ENCODE measurements at places on chromosomes 6 and 20.

- no peak for DNase-seq
Measured at GRCh38 chr6:170257376-170257775, 33.5 kb downstream of the DLL1 start.

- DNase-seq = no peak
Measured at GRCh38 chr20:19602675-19603375, 155.2 kb upstream of the RIN2 start.

GRCh38 chr6:4224067-4224978, 88.9 kb upstream of the ECI2 start:
- no peak for DNase-seq

DNA sequence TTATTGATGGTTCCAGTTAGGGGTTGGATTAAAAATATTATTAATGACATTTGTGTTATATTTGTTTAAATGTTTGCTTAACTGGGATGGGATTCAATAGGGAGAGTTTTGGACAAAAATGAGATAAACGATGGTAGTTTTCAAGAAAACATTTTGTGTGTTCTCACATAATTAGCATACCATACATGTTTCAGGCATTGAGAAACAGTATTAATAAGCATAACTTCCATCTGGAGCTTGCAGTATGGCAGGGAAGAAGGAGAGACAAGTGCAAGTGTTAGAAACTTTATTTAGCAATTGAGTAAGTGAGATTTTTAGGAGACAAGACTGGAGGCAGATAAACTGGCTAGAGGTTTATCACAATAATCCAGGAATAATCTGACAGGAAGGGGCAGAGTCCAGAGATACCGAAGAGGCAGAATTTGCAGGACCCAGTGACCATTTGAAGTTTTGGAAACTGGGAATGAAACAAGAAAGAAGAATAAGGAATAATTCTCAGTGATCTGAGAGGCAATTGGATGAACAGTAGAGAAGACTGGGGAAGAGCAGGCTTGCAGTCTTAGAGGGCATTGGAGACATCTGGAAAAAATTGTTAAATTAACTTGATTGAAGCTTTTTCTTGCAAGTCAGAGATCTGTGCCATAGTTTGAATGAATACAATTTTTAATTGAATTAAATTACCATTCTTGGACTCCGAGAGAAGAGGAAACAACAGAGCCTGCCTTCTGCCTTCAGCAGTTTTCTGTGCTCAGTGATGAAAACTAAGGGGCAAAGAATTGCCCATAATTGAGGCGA, 73.0 kb upstream of the PTCHD4 start:
- DNase-seq = no peak

DNA sequence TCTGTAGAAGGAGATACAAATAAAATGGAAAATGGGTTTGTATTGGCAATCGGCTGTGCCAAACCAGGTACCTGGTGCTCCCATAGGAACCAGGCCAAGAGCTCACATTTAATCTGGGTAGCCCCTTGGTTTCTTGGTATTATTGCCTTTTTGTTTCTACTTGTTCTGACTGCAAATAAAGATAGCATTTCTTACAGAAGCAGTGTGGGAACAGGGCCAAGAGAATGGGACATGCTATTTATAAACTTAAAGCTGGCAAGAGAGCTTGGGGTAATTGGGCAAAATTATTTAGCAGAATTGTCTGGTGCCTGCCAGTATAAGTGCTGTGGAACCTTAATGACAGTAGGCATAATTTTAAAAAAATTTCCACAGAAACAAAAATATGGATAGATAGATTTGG, 113.5 kb upstream of the GLP1R start:
- DNase-seq = no peak

- no peak for DNase-seq
Measured at GRCh38 chr6:19772891-19773290, 64.3 kb upstream of the ID4 start.

GRCh38 chr20:46739431-46740213, 30.2 kb downstream of the SLC2A10 start:
- DNase-seq = no peak

- DNase-seq = no peak
Measured at GRCh38 chr6:41696788-41697187, 38.6 kb downstream of the TFEB start.

- DNase-seq = no peak
Measured at GRCh38 chr6:153401751-153402150, 270.7 kb upstream of the RGS17 start.

DNA sequence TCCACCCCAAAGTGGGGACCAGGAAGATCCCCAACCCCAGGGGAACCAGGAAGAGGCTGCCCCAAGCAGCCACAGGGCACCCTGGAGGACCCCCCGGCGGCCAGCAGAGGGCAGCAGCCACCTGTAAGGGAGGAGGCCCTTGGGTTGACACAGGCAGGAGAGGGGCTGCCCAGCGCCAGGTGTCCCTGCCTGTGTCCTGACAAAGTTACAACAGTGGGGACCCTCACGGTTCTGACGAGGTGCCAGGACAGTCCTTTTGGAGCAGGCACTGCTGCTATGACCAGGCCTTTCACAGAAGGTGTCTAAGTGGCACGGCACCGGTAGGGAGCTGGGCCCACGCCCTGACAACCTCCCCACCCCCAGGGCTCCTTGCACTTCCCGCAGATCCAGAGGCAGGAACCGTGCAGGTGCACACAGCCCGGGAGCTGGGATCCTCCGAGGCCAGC, 176.7 kb downstream of the BMP7 start:
- no peak for DNase-seq

DNA sequence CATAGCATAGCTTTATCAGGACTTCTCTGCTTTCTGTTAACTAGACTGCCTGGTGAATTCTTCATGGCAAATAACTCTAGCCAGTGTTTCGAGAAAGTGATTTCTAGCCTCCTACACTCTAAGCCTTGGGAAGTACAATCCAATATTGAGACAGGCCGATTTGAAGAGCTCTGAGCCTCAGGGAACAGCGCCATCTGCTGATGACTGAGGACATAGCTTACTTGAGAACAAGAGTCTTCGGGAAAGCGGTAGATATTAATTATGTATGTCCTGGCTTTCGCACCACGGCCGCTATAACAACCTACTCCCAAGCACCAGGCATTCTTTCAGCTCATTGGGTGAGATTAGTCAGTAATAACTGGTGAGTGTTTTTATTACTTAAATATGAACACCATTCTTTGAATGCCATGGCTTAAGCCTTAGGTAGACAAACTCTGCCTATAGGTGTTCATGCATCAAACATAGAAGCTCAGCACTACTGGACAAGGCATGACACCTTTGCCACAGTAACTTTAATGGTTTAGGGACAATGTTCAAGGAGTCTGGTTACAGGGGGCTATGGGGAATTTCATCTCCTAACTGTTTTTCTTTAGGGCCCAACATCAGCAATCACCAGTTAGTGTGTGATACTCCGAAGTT, 518.6 kb downstream of the BMP2 start:
- DNase-seq = peak; percentile 47

DNA sequence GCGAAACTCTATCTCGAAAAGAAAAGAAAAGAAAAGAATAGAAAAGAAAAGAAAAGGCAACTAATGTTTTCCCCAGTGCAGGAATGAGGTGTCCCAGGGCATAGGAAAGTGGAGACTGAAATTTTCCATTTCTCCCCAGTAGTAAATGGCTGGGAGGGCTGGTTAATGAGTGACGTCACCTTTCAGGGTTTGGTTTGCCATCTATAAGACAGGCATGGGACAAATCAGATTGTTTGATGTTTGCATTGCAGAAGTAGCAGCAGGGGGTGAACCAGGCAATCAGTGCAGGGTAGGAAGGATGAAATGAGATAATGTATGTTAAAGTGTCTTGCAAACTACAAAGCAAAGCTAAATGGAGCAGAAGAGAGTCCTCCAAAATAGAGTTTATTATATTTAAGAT, 533.4 kb downstream of the PKHD1 start:
- DNase-seq = no peak

DNA sequence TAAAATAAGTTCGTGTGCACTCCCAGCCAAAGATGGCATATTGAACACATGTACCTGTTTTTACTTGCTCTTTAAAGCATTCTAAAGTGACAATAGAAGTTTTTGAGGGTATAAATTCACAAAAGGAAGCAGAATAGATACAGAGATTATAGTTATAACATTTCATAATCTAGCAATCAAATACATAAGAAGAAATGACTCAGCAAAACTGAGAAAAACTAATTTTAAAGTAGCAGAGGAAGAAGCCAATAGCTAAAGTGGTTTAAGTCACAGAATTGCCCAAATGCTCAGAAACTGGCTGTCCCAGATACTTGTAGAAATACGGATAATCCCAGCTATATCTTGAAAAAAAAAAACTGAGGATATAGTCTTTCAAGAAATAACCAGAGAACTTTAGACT, 49.2 kb upstream of the TBC1D32 start:
- no peak for DNase-seq

DNA sequence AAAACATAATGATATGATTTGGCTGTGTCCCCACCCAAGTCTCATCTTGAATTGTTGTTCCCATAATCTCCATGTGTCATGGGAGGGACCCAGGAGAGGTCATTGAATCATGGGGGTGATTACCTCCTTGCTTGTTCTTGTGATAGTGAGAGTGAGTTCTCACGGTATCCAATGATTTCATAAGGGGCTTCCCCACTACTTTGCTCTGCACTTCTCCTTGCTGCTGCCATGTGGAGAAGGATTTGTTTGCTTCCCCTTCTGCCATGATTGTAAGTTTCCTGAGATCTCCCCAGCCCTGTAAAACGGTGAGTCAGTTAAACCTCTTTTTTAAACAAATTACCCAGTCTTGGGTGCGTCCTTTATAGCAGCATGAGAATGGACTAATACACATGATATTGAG, 156.8 kb upstream of the PLCB4 start:
- DNase-seq = no peak

- DNase-seq = no peak
Measured at GRCh38 chr20:37457921-37458320, 63.1 kb upstream of the NNAT start.

GRCh38 chr6:17663226-17663625, 43.5 kb downstream of the NUP153 start:
- no peak for DNase-seq

DNA sequence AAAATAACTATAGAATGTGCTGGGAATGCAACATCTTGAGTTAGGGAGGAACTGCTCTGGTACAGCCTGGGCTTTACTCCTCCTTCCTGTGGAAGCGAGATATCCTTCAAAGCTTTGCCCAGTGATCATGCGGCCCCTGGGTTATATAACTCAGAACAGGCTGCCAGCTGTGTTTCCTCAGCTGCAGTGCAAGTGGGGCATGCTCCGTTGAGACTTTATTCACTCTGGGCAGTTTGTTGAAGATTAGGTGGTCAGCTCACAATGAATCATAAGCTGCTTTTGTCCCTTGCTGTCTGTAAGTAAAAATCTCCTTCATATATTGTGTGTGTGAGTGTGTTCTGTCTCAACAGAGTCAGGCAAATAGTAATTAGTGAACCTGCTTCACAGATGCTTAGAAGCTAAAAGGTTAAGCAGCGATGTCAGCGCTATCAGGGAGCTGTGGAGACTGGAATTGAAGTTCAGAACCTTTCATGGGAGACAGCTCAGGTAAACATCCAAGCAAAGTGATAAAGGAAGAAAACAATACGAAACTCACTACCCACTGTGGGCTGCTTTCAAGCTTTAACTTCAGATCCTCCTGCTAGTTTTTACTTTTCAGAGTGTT, 688.4 kb downstream of the HTR1B start:
- DNase-seq = no peak

DNA sequence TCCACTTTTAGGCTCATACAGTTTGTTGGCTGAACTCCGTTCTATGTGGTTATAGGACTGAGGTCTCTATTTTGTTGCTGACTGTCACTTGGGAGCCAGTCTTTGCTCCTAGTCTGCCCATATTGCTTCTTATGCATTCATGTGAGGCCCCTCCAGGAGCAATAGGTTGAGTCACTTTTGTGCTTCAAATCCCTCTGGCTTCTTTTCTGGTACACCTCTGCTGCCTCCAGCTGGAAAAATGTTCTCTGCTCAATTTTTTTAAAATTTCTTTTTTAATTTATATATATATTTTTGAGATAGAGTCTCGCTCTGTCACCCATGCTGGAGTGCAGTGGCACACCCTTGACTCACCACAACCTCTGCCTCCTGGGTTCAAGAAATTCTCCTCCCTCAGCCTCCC, 42.7 kb upstream of the NOX3 start:
- DNase-seq = no peak

DNA sequence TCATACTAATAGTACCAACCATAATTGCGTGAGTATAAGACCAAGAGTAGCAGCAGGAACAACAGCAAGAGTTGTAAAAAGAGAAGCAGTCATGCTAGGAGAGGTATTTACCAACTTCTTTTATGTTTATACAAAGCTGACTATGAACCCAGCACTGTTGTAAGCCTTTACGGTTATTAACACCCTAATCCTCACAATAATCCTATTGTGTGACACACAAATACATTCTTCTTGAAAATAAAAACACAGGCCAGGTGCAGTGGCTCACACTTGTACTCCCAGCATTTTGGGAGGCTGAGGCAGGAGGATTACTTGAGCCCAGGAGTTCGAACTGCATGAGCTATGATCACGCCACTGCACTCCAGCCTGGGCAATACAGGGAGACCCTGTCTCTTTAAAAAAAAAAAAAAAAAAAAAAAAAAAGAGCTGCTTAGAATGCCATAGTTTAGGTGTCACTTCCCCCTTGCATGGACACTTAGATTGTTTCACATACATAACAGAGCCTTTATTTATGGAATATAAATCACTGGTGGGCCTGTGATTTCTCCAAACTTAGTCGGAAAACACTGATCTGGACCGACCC, 20.2 kb downstream of the HCK start:
- no peak for DNase-seq

DNA sequence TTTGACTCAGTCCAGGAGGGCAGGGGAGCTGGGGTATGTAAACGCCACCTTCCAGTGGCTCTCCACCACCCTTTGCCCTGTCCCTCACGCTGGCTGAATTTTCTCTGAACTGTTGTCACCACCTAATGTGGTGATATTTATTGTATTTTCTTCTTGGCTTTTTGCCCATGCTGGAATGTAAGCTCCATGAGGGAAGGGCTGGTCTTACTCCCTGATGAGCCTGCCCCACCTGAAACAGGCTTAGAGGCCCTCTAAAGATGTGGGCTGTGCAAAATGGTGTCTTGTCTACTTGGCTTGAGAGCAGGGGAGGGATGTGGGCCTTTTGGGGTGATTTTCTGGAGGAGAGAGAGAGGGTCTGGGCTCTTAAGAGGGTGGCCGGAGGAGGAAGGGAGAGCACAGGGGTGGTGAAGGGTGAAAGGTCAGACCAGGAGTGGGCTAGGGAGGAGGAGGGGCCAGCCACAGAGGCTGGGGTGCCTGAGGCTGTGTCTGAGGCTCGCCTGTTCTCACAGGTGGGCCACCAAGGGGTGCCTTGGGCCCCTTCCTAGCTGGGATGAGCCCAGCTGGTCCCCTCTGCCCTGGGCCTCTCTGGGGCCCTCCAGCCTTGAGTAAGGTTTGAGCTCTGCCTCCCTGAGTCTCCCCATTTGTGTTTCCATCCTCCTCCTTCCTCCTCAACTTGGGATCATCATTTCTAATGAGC, 37.3 kb downstream of the SPDEF start:
- DNase-seq = no peak

- no peak for DNase-seq
Measured at GRCh38 chr6:39441301-39441700, 118.8 kb upstream of the KCNK16 start.

- DNase-seq = no peak
Measured at GRCh38 chr6:93962566-93962965, 543.2 kb upstream of the EPHA7 start.

Measured in GM04504 (cell line).